ENCODE measurements at places on chromosomes 6 and 20. TPM values are rescaled to one million over a fixed set of nuclear protein-coding genes. Genes with fewer than 3 reads are reported as not detected.
A peak's percentile ranks its signal among the peaks of the same experiment; 100 is the strongest.

DNA sequence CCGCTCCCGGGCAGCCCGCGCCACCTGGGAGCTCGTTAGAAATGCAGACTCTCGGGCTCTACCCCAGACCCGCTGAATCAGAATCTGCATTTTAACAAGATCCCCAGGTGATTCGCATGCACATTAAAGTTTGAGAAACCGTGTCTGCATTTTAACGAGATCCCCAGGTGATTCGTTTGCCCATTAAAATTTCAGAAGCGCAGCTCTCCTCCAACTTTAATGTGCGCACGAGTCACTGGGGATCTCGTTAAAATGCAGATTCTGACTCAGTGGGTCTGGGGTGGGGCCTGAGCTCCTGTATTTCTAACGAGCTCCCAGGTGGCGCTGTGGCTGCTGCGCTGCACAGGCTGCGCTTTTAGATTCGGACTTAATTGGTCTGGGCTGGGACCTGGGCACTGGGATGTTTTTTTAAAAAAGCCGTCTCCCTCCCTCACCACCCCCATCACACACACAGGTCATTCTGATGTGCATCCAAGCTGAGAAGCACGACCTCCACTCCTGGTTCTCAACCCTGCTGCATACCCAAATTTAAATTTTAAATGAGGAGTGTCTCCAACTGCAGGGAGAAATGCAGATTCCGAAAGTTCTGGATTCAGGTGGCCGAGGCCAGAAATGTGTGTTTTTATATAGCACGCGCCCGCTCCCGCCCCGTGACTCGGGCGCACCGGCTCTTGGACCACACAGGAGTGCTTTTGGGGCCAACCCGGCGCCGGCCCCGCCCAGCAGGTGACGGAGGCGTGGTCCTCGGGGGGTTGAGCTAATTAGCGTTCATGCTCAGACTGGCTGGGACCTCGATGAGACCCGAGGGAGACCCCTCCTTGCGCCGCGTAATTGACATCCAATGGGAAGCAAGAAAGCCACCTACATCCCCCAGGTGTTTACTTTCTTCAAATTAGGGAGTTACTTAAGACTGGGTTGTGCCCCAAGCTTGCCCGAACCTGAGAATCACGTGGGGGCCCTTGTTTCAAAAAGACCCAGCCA lies 85.8 kb downstream of the ZFP64 start:
- DNase-seq = peak; percentile 50

DNA sequence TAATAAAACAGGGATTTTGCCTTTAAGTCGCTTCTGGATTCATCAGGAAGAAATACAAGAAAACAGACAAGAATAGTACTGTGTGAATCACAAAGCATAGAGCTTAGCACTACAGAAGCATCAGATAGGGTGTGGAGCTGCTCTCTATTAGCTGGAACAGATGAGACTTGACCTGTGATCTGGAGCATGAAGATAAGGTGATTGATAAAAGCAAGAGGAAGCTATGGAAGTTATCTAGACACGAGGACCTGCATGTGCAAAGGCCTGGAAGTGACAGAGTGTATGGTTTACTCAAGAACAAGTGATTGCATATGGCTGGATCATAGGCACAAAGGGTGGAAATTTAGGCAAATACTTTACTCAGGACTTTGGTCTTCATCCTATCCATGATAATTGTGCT lies 112.9 kb upstream of the MLIP start:
- DNase-seq = peak; percentile 24

DNA sequence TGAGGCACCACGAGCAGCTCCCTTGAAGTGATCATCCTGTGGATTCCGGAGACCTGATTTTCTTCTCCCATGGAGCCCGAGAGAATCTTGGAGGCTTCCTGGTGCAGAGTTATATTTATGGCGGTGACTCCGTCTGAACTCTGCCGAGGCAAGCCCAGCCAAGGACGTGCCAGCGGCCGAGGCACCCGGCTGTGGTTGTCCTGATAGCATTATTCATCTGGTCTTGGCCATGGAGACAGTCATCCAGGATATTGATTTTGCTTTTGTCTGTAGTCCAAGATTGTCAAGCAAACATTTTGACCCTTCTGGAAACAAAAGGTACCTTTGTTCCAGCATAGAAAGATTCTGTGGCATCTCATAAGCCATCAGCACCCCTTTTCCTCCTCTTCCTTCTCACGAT lies 163.3 kb downstream of the SCML4 start:
- no peak for DNase-seq

GRCh38 chr20:38117635-38118034 lies 47.4 kb downstream of the TGM2 start:
- no peak for DNase-seq

DNA sequence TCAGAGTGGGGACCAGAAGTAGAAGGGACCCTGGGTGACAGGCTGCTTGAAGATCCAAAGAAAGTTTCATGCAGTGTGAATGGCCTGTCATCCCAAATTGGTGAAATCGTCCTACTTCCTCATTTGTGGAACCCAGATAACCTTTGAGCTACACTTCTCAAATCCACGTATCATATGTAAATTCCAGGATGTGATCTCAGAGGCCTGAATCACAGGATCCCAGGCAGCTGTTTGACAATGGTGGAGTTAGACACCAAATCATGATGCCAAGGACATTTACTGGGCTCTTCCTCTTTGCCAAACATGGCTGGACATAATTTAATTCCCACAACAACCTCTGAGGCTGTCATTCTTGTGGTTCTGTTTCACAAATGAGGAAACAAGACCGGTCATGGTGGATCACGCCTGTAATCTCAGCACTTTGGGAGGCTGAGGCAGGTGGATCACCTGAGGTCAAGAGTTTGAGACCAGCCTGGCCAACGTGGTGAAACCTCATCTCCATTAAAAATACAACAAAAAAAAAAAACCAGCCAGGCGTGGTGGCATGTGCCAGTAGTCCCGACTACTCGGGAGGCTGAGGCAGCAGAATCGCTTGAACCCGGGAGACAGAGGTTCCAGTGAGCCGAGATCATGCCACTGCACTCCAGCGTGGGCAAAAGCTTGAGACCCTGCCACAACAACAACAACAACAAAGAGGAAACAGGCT lies 39.9 kb upstream of the TTPAL start:
- no peak for DNase-seq

Gene BEND6
- total RNA-seq = under 0.01 TPM

Gene CYP39A1
- 0.26 TPM for total RNA-seq

Gene SLC35D3
- total RNA-seq = not detected

Gene DEFB124
- not detected for total RNA-seq

Gene EYA4
- total RNA-seq = under 0.01 TPM

Gene GPX5
- not detected for total RNA-seq

Gene AGER
- total RNA-seq = 0.39 TPM
